ENCODE measurements at places on chromosomes 1 and 21. TPM values are rescaled to one million over a fixed set of nuclear protein-coding genes. Genes with fewer than 3 reads are reported as not detected.

The GJA8 gene
- not detected for polyA plus RNA-seq

The SLC6A9 gene
- polyA plus RNA-seq = 5.5 TPM

- DNase-seq = no peak
Observed at GRCh38 chr1:23263380-23263887, 46.1 kb upstream of the HTR1D start.

GRCh38 chr1:154863315-154864174 is 6.5 kb downstream of the KCNN3 start:
- no peak for DNase-seq

DNA sequence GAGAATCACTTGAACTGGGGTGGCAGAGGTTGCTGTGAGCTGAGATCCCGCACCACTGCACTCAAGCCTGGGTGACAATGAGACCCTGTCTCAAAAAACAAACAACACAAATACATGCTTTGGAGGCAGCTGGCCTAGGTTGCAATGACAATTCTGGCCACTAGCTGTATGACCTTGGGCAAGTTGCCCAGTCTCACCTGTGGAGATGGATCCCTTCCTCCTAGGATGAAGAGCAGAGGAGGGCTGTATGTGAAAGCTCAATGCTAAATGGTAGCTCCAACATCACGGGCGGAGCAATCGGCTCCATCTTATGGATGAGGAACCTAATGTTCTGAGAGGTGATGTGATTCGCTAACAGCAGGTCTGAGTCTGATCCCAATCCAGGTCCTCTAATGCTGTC is 20.6 kb downstream of the ADORA1 start:
- no peak for DNase-seq

DNA sequence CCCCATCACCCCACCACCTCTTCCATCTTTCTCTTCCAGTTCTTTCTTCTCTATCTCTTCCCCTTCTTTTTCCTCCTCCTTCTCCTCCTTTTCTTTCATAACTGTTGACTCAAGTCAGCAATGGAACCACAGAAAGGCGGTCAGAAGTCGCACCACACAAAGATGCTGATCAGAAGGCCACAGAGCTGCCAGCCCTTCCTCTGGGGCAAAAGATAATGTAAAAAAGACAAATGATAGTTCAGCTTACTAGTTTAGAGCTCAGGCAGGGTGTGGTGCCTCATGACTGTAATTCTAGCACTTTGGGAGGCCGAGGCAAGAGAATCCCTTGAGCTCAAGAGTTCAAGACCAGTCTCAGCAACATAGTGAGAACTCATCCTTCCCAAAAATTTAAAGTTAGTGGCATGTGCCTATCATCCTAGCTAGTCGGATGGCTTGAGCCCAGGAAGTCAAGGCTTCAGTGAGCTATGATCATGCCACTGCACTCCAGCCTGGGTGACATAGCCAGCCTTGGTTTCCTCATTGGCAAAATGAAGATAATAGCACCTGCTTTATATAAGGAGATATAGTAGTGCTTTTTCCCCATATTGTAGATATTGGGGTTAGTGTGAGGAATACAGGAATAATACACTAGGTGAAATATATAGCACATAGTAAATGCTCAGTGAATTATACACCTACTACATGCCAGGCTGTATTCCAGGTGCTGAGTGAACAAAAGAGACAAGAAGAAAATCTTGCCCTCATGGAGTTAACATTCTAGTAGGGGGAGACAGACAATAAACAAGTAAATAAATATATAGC is 12.5 kb upstream of the IGSF3 start:
- DNase-seq = no peak

GRCh38 chr1:157044326-157044725 is 1.2 kb downstream of the ARHGEF11 start:
- DNase-seq = no peak

Data from muscle of back (tissue), 13 donors.